Activated CD4-positive, alpha-beta T cell treated with anti-CD3 and anti-CD28 coated beads, Interleukin-2, amount 50 U/mL, for 24 hours (primary cell): ENCODE measurements at places on chromosomes 1 and 21.

- no peak for DNase-seq
Measured at GRCh38 chr1:94806441-94806871, 13.7 kb upstream of the SLC44A3 start.

DNA sequence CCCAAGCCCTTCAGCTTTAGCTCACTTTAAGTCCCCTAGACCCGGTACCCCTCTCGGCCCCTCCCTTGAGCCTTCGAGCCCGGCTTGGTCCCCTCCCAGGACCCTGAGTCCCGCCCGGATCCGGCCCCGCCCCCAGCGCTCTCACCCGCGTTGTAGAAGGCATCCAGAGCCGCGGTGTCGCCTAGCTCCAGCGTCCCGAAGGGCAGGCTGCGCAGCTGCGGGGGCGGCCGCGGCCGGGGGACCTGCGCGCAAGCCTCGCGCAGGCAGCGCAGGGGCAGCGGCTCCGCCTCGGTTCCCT is 699 bp downstream of the MAP3K6 start:
- peak; percentile 53 for DNase-seq

GRCh38 chr1:208206092-208206698 is 38.0 kb downstream of the PLXNA2 start:
- DNase-seq, result no peak

DNA sequence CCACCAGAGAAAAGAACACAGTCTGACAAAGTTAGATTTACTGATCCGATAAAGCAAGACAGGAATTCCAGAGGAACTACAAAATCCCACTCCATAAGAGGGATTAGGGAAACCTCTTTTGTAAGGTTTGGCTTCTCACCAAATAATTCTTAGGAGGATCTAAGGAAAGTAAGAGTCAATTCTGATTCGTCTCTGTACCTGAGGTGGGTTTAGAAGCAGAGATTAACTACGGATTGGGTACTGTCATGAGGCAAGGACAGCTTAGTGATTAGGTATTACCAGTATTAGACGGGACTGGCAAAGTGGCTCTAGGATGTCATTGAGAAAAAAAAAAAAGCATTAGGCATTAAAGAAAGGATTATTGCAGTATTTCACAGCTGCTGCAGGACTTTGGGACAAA is 371.7 kb upstream of the BRINP3 start:
- no peak for DNase-seq

DNA sequence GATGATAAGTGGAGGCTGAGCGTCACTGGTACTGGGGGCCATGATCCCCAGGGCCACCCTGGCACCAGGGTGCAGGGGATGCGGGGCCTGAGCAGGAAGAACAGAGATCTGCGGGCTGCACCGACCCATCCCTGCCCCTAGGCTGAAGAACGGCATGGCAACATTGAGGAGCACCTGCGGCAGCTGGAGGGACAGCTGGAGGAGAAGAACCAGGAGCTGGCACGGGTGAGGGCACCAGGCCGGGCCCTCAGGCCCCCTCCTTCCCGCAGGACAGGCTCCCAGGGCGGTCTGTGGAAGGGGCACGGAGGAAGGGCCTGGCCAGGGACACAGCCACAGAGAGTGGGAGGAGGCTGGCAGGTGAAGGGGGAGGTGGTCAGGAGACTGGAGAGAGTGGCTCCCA is 21.8 kb downstream of the PPFIA4 start:
- no peak for DNase-seq

DNA sequence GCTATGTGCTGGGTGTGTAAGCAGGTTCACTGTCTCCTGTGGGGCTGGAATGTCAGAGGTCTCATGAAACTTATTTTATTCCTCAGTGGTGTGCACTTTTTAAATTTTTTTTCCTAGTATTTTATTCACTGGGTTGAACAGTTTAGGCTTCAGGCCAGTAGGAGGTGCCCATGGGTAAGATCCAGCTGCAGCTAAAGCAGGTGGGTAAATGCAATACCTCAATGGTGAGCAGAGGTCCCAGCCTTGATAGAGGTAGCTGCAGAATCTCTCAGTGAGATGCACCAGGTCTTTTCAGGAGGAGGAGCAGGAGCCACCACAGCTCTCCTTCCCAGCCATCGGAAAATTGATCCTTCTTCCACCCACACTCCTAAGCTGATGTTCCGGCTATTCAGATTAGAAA is 12.6 kb upstream of the OR6N2 start:
- peak; percentile 3 for DNase-seq

DNA sequence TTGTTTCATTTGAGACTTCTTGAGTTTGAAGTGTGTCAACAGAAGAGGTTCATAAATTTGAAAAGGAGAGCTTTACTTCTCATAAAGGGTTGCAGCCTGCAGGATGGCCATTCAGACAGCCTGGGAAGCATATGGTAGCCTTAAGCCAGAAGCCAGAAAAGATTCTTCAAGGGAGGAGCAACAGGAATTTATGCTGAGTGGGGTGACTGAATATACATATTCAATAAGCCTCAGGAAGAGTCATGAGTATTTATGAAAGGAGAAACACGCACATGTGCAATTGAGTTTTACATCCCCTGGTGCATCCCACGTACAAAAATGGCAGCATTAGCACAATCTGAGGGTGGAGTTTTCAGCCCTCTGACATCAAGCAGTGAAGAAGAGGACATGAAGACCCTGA is 290.2 kb downstream of the KCTD3 start:
- no peak for DNase-seq

GRCh38 chr1:180155182-180155682 is 563 bp downstream of the QSOX1 start:
- DNase-seq, result no peak

- no peak for DNase-seq
Measured at GRCh38 chr1:31483012-31483946, 70.3 kb downstream of the SERINC2 start.

GRCh38 chr21:46666941-46667740 is 31.7 kb downstream of the PRMT2 start:
- peak; percentile 7 for DNase-seq

GRCh38 chr1:189859385-189859977 is 618.2 kb downstream of the BRINP3 start:
- DNase-seq, result no peak

GRCh38 chr1:8848663-8849386 is 29.7 kb downstream of the ENO1 start:
- peak; percentile 61 for DNase-seq

DNA sequence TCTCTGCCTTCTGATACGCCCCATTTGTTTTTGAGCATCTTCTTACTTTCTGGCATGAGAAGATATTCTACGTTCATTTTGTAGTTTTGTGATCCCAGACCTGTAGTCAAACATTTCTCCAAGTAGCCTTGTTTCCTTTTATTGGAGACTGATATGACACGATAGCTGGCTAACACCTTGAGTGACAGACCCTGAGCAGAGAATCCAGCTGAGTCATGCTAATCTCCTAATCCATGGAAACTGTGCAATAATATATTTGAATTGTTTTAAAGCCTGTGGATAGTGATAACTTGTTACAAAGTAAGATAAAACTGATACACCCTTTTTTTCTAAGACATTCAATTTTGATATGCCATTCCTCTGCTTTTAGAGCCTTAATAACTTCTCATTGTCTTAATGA is 1.2 kb upstream of the IFI44L start:
- no peak for DNase-seq

DNA sequence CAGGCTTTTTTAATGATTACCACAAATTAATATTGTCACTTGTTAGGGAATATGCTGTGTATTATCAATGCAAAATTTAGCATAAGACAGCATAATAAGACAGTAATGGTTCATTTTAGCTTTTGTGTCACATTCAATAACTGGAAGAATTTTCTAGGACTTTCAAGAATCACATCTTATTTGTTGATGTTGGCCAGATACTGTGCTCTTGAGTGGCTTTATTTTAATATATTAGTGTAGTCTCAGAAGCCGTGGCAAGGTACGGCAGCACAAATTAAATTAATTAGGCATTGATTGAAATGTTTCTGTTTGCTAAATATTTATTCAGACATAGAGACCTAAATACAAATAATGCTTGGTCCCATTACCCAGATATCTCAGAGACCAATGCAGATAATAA is 10.4 kb downstream of the IFI44L start:
- DNase-seq, result no peak

DNA sequence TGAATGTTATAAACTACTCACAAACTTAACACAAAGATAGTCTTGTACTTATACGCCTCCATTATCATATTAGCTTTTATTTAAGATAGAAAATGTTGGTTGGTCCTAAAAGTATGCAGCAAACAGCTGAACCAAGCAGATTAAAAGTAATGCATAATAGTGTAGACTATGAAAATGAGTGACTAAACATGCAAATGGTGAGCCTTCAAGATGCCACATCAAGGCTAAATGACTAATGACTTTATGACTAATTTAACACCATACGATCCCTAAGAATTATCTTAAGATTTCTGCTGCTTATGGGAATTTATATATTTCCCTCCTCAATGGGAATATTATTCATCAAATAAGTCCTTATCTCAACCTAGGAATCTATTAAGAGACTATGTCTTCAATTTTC is 4.6 kb downstream of the GPATCH2 start:
- DNase-seq, result no peak

GRCh38 chr1:168246506-168246905 is 20.7 kb downstream of the SFT2D2 start:
- no peak for DNase-seq
